Suppressor macrophage treated with lipopolysaccharide for 4 hours (primary cell): ENCODE measurements at places on chromosomes 7 and 10.
A peak's percentile ranks its signal among the peaks of the same experiment; 100 is the strongest.

DNA sequence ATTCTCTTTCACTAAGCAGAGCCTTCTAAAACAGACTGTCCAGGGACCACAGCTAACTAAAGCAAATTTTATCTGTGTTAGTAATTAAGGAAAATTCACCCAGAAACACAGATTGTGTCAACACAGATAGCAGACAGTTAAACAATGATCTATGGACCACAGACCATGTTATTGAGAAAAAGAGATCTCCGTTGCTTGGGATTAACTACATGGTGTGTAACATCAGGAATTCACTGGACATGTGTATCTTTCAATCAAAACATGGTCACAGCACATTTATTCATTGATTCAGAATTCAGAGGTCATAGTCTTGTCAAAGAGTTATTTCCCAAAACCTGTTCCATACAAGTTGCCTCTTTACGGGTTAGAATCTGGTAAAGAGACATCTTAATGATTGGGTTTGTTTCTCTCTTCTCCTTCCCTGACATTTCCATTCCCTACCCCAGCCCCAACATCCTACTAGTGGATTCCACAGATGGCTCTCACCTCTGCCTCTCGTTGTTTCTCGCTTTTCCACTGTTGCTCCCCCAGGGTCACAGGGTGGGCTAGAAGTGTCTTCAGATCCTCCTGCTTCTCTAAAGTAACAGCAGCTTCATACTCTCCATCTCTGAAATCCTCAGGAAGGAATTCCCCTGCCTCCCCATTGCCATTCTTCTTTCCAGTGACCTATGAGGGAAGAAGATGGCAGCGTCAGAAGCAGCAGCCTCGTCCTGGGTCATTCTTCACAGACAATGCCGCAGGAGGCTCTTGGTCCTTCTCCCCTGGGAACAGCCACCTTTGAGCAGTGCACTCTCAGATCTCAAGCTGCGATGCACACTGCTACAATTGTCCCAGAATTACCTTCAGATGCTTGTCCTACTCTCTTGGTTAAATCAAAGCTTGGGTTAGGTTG, 958 bp downstream of the ANKRD1 start:
- no peak for DNase-seq

GRCh38 chr7:144454-144826, 47.9 kb upstream of the FAM20C start:
- no peak for DNase-seq

DNA sequence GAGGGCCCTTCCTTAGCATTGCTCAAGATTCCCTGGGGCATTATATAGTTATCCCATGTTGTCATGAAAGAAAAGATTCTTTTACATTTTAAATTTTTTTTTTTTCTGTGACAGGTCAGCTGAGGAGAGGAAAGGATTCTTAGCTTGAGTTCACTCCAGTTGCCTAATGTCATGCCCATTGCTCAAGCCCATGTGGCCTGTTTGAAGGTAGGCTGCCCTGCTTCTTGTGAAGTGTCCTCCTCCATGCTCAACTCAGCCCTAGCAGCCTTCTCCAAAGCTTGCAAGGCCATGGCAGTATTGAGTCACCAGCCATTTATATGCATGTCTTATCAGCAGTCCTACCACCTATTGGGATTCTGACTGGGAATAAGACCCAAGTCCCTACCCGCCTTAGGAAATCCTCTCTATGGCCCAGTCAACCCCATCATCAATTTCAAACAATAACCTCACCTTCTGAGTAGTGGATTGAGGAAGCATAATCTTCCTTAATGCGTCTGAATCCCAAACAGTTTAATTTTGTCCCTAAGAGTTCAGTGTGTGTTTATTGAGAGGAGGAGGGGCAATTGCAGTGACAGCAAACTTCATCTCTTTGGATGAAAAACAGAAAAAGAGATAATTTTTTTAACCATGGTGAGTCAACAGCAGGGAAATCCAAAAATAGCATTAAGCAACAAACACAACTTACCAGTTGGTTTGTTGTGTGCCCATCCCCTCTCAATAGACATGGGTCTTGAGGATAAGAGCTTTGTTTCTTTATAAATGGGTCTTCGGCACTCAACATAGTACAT, 38.6 kb upstream of the WASL start:
- peak; percentile 41 for DNase-seq

DNA sequence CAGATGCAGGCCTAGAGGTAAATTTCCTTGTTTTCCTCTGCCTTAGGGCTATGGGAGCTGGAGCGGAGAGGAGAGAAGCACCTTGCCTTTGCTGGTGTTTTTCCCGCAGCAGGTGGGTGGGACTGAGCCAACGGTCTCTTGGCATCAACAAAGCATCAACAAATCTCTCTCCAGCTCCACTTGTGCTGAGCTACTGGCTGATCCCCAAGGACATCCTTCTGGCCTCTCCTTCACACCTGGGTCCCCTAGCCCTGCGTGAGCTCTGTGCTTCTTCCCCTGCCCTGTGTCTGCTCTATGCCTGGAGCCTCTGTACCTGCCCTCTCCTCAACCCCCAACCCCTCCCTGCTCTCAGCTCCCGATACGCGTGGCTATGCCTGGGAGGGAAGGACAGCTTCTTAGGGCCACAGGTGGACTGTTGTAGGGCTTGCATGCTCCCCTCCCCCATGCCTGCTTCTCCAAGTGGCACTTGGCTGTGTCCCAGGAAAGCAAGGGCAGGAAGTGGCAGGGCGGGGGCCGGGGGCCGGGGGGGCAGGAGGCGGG, 3.2 kb upstream of the CLDN4 start:
- no peak for DNase-seq

GRCh38 chr7:100490483-100491191, 6.9 kb downstream of the NYAP1 start:
- no peak for DNase-seq

GRCh38 chr7:10939237-10939910, 34.3 kb upstream of the PHF14 start:
- DNase-seq, result peak; percentile 9

- no peak for DNase-seq
Measured at GRCh38 chr10:32326119-32326518, 20.8 kb downstream of the EPC1 start.

DNA sequence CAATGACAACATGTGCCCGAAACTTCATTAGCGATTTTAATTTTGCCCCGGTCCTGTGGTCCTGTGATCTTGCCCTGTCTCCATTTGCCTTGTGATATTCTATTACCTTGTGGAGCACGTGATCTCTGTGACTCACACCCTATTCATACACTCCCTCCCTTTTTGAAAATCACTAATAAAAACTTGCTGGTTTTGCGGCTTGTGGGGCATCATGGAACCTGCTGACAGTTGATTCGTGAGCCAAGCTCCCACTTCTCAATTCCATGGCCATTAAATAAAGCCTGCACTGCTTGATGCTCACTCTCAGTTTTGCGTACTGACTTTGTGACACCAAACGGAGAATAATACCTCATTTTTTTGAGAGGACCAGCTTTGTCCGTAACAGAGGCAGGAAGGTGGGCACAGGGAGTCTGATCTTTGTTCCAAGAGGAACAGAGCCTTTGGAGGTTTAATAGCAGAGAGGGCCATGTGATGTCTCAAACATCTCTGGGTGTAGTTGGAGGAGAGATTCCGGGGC, 3.8 kb upstream of the ADAMTS14 start:
- no peak for DNase-seq

DNA sequence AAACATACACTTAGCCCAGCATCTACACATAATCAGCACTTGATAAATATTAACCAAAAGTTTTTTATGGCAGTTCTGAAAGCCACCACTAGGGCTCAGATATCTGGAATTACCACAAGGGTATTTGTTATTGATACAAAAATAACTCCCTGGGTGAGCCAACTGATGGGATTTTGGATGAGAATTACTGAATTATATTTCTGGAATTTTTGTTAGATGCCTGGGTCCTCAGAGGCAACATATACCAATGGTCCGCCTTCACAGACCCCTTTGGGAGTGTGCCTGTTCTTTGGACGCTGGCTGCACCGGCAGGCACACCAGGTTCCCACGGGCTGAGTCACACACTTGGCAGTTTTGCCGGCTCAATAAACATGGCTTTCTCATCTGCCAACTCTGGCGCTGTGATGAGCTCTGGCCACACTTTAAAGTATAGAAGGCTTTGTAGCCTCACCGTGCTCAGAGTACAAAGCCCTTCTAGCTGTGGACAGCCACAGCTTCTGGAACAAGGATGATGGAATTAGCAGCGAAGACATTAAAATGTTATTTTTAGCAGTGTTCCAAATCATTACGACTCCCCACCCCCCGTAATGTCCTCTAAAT, 24.5 kb upstream of the EEPD1 start:
- DNase-seq, result peak; percentile 39

GRCh38 chr10:26802527-26802926, 58.2 kb downstream of the ABI1 start:
- no peak for DNase-seq

DNA sequence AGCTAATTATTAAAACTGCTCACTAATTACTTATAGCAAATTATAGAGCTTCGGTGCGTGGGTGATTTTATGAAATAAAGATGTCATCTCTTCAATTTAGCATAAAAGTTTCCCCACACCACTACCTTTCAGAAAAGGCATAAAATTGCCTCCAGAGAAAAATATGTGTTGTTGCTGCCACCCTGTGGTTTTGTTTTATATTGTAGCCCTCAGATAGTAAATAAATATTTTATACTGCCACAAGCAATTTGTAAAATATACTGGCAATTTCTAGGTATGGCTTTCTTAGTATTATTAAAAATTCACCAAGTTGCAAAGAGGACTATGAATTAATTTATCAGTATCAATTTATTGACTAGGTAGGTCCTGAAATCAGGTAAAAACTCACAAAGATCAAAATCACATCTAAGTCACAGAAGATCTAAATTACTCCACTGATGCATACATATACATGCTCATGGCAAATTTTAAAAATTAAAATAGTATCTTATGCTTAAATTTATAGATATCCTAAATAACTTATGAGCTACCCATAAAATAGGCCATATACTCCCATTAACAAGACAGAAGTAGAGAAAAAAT, 26.5 kb downstream of the ASNS start:
- DNase-seq, result peak; percentile 22

- no peak for DNase-seq
Measured at GRCh38 chr7:18619311-18619710, 123.8 kb downstream of the HDAC9 start.

DNA sequence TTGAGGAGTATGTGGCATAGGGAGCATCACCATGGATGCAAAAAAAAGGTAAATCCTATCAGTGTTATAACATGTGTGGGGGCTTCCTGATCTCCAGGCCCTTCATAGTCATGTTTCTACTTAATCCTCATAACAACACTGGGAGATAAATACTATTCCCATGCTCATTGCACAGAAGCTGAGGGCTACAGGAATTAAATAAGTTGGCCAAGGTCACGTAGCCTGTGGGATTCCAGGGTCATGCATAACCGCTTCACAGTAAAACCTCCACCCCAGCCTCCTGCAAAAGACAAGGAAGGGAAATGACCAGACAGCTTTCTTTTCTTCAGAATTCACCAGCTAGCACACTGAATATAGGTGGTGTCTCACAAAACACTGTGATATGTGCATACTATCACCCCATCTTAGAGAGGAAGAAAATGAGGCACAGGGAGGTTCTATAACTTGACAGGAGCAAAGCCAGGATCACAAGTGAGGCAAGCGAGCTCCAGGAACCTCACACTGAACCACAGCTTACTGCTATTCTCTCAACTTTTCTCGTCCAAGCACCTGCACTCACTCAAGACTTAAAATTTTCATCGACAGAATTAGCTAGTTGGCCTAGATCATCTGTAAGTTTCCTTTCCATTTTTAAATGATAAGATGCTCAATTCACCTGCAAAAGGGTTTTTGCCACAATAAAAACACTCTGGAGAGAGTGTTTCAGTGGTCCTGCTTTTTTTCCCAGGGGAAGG, 13.4 kb downstream of the JAZF1 start:
- DNase-seq, result no peak

DNA sequence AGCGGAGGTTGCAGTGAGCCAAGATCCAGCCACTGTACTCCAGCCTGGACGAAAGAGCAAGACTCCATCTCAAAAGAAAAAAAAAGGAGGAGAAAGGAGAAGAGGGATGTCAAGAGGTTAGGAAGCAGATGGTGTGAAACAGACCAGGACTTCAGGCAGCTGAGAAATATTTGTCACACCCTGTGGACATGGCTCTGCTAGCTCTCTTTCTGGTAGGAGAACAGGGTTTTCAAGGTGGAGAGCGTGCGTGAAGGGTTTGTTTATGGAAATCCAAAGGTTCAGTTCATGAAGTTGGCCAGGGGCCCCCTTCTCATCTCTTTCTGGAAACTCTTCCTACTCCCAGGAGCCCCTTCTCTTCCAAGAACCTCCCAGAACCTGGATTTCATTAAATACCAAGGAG, 110.8 kb upstream of the GALNT17 start:
- DNase-seq, result no peak

- DNase-seq, result no peak
Measured at GRCh38 chr10:109089779-109090178, 833.5 kb downstream of the XPNPEP1 start.

DNA sequence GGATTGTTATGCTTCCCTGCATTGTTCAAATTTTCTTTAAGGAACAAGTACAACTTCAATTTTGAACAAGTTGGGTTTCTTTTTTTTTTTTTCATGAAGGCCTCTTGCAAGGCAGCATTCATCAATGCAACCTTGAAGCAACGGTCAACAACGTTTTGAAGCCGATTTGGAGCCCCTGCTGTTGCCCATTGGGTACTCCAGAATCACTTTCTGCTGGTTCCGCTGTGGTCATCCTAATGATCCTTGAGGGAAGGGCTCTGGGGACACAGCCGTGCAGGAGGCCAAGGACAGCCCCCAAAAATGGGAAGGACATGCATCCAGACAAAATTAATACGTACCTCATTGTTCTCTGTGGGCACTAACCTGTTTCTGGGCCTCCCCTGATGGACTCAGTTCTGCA, 84.6 kb upstream of the MGMT start:
- no peak for DNase-seq

DNA sequence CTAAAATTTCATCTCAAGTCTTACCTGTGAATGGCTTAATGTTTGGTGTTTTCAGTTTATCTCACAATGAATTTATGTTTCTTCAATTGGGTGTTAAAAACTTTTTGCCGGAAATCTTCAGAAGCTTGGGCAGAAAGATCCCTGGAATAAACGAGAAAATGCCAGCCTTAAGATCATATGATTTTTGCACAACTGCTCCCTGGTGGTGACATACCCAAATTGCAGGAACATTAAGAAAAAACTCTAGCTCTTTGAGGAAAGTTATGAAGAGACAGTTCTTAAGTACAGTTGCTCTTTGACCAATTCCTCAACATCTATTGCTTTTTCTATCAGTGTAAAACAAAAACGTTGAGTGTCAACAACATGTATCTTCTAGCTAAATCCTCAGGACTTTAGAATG, 48.2 kb upstream of the CREB5 start:
- DNase-seq, result peak; percentile 10

DNA sequence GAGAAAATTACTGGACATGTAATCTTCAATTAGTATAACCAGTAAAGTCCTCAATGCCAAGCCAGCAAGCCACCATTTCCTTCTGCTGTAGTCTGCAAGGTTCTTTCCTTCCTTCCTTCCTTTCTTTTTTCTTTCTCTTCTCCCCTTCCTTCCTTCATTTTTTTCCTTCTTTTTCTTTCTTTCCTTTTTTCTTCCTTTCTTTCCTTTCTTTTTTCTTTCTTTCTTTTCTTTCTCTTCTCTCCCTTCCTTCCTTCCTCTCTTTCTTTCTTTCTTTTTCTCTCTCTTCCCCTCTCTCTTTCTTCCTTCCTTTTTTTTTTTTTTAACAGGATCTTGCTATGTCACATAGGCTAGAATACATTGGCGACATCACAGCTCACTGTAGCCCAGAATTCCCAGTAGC, 369.8 kb downstream of the SEMA3D start:
- DNase-seq, result no peak
